Bronchial smooth muscle cell (primary cell): ENCODE measurements at places on chromosomes 12 and 14. TPM values are rescaled to one million over a fixed set of nuclear protein-coding genes. Genes with fewer than 3 reads are reported as not detected.

PLEK2 gene
- total RNA-seq: 2.6 and 6.5 TPM in 2 replicates

IAPP gene
- total RNA-seq: not detected in 2 replicates

LRFN5 gene
- 13.2 and 33.6 TPM in 2 replicates for total RNA-seq

ASIC1 gene
- 2.8 and 3.7 TPM in 2 replicates for total RNA-seq

KRT6A gene
- 2.5 and 18.4 TPM in 2 replicates for total RNA-seq

FAM90A1 gene
- total RNA-seq: not detected in 2 replicates
